Stimulated activated CD8-positive, alpha-beta memory T cell treated with anti-CD3 and anti-CD28 coated beads, Interleukin-12 subunit alpha, Interleukin-12 subunit beta, amount 100 ng/mL, for 1 hour (primary cell): ENCODE measurements at places on chromosomes 1 and 21.

GRCh38 chr1:70288166-70288565 is 66.4 kb downstream of the ANKRD13C start:
- DNase-seq: no peak

DNA sequence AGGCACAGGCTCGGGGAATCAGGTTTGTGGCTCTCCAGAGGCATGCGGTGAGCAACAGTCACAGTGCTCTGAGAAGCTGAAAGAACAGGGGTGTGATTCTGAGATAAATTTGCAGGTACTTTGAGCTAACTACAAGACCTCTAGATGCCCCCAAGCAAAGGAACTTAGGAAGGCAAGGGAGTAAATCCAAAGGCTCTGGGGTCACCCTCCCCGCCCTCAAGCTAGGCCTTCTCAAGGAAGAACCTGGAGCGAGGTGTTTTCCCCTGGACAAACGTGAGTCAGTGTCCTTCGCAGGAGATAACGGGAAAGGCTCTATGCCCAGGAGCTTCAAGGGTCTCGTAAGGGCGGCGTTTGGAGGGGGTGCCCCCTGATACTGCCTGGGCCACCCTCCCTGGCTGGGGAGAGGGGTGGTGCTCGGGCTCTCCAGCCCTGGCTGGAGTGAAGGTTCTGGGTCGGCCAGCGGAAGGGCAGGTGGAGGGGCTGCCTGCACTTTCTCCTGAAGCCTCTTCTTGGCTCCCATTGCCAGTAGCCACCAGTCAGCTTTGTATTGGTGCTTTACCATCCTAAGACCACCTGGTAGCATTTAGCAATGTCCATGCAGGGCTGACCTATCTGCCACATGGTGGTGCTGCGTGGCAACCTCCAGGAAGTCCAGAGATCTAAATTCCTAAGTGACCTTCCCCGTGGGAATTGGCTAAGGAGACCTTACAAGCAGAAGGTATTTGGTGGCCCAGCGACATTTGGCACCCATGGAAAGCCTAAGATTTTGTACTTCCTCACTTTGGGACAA is 44.0 kb downstream of the GPR161 start:
- no peak for DNase-seq

GRCh38 chr1:27648602-27649305 is 13.8 kb upstream of the FGR start:
- DNase-seq: no peak

DNA sequence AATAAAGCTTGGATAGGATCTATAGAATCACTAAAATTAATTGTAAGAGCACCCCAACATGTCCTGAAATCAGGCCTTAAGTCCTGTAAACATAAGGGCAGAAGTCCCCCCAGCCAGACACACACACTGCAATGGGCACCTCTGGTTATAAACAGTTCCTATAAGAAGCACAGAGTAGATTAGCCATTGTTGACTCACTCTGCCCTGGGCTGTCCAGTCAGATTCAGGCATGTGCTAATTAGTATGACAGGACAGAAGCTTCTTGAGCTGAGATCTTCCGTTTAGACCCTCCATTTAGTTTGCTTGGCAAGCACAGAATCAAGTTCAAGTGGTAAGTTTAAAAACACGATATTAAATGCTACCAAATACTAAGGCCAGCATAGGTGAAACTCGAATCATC is 11.8 kb upstream of the DENND1B start:
- DNase-seq: no peak

DNA sequence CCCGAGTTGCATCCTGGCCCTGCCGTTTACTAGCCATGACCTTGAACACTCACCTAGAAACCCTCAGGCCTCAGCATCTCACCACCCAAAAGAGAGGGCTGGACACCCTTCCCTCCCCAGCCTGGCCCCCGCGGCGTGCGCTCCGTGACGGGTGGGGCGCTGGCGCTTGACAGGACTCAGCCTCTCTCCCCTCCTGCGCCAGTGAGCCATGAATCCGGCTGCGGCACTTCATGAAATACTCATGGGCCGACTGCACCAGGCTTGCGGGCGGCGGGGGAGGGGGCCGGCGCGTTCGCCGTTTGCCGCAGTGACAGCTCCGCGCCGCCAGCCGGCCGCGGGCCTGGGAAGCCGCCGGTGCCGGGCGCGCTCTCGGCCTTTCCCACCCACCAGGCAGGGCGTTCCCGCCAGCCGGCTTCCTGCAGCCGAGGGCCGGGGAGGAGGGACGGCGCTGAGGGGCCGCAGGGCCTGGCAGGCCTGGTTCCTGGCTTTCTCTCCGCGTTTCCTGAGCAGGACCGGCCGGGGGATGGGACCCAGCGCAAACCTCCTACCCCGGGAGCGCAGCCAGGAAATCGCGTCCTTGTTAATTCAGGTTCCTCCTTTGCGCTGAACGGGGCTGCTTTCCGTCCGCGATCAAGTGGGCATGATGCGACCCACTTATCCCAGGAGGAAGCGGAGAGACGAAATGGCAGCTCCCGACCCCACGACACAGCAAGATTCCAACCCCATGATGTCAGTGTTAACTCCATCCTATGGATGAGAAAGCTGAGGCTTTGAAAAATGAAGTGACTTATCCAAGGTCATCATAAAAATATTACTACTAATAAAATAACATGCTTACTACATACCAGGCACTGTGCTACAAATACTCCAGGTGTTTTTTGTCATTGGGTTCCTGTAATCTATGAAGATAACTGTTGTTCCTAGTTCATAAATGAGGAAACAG is 9.1 kb upstream of the LUZP1 start:
- DNase-seq: no peak

GRCh38 chr1:225257081-225257480 is 170.8 kb downstream of the LBR start:
- no peak for DNase-seq

GRCh38 chr1:113780374-113781146 is 21.3 kb upstream of the PHTF1 start:
- no peak for DNase-seq

- DNase-seq: no peak
These were observed 332.3 kb upstream of the DPYD start for GRCh38 chr1:98253145-98253544.

DNA sequence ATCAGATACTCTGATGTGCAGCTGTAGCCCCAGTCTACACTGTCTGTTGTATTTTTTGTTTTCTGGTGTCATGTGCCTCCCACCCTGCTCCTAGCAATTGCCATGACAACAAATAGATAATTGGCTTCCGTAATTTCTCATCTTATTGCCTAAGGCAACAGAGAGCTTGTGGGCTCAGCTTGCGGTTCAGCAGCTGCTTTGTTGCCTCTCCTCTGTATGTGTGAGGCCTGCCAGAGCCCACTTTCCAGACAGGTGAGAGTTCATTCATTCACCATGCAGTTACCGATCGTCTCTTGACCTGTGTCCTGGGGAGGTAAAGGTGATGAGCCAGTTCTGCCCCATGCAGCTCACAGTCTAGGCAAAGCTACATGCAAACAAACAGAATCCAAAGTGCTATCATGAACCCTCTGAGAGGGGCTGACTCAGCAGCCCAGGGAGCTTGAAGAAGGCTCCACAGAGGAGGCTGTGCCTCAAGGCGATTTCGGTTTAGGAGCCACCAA is 11.9 kb downstream of the LGALS8 start:
- DNase-seq: no peak

- DNase-seq: no peak
These were observed 18.1 kb downstream of the KIAA0040 start for GRCh38 chr1:175174309-175175102.

- DNase-seq: no peak
These were observed 13.3 kb downstream of the ITGB2 start for GRCh38 chr21:44907225-44907965.

DNA sequence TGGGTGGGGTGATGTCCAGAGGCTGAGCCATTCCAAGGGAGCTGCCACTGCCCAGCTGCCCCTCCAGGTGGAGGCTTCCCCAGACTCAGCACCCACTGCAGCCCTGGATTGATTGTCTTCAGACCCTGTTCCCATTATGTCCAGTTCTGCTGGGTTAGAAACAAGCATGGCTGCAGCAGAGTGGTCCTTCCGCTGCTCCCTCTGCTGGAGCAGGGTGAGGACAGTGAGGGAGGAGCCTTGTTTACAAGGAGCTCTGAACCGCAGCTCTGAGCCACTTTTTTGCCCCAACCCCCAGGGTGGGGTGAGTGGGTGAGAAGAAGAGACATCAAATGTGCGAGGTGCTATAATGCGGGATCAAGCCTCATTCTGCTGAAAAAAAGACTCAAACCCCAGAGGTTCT is 2.3 kb downstream of the TNNT2 start:
- DNase-seq: no peak

DNA sequence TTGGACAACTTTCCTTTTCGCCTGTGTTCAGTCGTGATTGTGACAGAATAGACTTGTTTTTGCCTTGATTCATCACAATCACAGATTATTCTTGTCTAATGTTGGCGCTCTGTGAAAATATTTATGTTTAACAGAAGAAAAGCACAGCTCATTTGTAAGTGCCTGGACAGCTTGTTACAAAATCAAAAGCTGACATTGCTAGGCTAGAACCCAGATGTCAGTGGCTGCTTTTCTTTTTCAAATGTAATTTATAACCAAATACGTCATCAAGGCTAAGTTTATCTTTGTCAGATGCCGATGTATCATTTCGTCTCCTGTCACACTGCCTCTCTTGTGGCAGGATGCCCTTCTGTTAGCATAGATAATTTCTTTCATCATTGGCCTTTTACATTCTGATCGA is 1227.3 kb downstream of the PLA2G4A start:
- no peak for DNase-seq

DNA sequence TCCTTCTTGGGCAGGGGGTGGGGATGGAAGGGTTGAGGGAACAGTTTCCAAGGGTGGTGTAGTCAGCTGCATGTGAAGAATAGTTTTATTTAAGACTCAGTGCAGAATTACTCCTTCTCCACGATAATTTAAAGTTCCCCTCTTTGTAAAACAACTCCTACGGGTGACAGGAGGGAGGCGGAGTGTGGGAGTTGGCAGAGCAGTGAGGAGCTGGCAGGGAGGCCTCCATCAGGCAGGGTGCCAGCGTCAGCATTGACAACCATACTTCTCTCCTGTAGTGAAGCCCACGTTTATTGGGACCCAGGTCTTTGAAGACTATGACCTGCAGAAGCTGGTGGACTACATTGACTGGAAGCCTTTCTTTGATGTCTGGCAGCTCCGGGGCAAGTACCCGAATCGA is 93.8 kb downstream of the MTR start:
- no peak for DNase-seq

- DNase-seq: no peak
These were observed 21.6 kb upstream of the TRABD2B start for GRCh38 chr1:48018799-48019198.

GRCh38 chr1:225653463-225654276 is 747 bp upstream of the ENAH start:
- DNase-seq: no peak

DNA sequence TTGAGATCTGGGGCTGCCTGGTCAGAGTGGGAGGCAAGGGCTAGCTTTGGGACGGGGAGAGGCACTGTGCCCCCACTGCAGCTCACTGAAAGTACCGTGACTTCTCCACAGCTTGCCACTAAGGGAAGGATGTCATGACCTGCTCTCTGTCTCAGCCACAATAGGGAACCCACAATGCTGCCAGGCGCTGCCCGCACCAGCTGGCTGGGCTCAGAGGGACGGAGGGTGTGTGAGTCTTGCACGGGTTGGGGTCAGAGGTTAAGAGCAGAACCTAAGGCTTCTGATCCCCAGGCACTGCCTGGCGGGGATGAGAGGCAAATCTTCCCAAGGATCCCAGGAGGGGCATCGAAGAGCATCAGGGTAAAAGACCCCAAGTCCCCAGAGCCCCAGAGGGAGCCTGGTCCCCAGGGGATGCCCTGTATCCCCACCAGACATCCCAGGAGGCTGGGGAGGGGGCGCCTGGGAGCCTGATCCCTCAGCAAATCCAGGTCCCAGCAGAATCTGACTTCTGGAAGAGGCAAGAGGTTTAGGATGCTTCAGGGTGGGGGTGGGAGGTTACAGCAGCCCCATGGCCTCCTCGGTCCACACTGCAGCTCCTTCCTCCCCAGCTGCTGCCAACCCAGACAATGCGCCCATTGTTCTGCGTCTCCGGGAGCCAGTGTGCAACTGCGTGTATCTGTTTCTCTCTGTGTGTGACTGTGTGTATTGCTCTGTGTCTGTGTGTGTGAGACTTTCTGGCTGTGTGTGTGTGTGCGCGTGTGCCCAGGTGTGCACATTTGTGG is 2.0 kb upstream of the MARCKSL1 start:
- DNase-seq: no peak

GRCh38 chr1:151475175-151475574 is 15.9 kb upstream of the POGZ start:
- no peak for DNase-seq

- DNase-seq: no peak
These were observed 431 bp downstream of the RAB42 start for GRCh38 chr1:28592321-28593071.

- no peak for DNase-seq
These were observed 228.2 kb downstream of the NFIA start for GRCh38 chr1:61310538-61310937.

GRCh38 chr1:91819038-91819788 is 66.7 kb downstream of the TGFBR3 start:
- DNase-seq: no peak

- no peak for DNase-seq
These were observed 20.0 kb downstream of the IBA57 start for GRCh38 chr1:228185641-228185965.

DNA sequence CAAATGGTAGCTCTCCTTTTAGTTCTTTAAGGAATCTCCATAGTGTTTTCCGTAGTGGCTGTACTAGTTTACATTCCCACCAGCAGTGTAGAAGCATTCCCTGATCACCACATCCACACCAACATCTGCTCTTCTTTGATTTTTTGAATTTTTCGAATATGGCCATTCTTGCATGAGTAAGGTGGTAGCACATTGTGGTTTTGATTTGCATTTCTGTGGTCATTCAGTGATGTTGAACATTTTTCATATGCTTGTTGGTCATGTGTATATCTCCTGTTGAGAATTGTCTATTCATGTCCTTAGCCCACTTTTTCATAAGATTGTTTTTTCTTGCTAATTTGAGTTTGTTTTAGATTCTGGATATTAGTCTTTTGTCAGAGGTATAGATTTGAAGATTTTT is 84.6 kb upstream of the B3GALT2 start:
- no peak for DNase-seq

DNA sequence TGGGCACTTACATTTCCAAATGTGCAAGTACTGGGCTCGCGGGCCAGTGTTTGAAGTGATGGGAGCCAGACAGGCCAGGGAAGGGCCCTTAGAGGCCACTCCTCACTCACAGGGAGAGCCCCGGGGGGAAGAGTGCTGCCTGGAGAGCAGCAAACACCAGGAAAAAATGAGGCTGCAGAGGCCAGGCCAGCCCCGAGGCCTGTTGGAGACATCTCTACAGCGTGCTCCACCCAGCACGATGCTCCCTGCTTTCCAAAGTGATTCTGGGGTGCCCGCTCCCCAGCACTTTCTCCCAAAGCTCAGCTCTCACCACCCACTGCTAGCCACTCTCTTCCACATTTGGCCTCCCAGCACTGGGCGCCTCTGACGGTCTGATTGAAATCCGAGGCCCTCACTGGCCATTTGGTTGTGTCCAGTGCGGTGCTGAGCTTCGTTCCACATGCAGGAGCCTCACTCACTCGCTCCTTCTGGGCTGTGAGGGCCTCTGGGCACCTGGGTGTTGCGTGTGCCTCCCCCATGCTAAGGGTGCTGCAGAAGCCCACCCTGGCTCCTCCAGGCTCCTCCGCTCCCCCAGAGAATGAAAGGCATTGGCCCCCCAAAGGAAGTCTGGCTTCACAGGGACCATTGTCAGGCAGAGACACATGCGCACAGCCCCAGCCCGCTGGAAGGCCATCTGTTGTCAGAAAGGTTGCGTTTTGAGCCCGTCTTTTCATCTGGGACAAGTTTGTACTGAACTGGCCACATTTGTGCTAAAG is 385.4 kb upstream of the VAMP3 start:
- no peak for DNase-seq
